ENCODE measurements at places on chromosomes 1 and 21. TPM values are rescaled to one million over a fixed set of nuclear protein-coding genes. Genes with fewer than 3 reads are reported as not detected.

Gene FCAMR
- total RNA-seq = not detected

Gene WDR3
- total RNA-seq = 17.7 TPM

Gene C1orf210
- total RNA-seq = not detected

Gene DNAH14
- 13.5 TPM for total RNA-seq

Gene CTSE
- not detected for total RNA-seq

Gene ANKRD65
- 1.6 TPM for total RNA-seq

Gene ARHGAP30
- not detected for total RNA-seq

Gene TMEM52
- total RNA-seq = 0.43 TPM

Gene MYCL
- not detected for total RNA-seq

Gene SMPDL3B
- total RNA-seq = not detected

Gene LCE1E
- total RNA-seq = not detected

Gene XKR8
- total RNA-seq = 6.8 TPM

Gene AGMAT
- total RNA-seq = 2.6 TPM

Gene LENEP
- 0.43 TPM for total RNA-seq

Gene BEST4
- not detected for total RNA-seq

Gene EIF2D
- total RNA-seq = 47.9 TPM

Gene SPRR2F
- total RNA-seq = not detected

Gene FCRL1
- total RNA-seq = not detected

Gene SLFNL1
- under 0.01 TPM for total RNA-seq

All from fibroblast of villous mesenchyme (primary cell).